ENCODE measurements at places on chromosomes 6 and 20. TPM values are rescaled to one million over a fixed set of nuclear protein-coding genes. Genes with fewer than 3 reads are reported as not detected.

DNA sequence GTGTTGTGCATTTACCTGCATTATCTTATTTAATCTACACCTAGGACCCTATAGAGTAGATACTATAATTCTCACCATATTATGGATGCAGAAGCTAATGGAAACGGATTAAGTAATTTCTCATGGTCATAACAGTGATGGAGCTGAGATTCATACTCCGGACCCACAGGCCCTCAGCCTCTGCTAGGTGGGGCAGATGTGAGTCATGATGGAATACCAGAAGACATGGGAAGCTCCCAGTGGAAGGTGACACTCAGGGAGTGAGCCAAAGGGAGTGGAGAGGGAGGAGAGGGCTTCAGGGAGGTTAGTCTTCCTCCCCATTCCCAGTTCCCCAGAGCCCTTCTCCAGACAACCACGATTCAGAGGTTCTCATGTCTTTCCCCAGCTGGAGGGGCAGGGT lies 65.2 kb upstream of the GPR6 start:
- DNase-seq = no peak

The FAM217A gene
- total RNA-seq = not detected

GRCh38 chr20:61907081-61907891 lies 158.4 kb downstream of the TAF4 start:
- no peak for DNase-seq

- DNase-seq = peak; percentile 56
These were observed 53.3 kb downstream of the MYO6 start for GRCh38 chr6:75802366-75802765.

GRCh38 chr6:165988757-165989456 lies 178.7 kb downstream of the TBXT start:
- DNase-seq = no peak

The C20orf204 gene
- not detected for total RNA-seq

GRCh38 chr6:30152910-30153610 lies 8.0 kb downstream of the TRIM10 start:
- DNase-seq = no peak

The C6orf132 gene
- not detected for total RNA-seq

The SPTLC3 gene
- total RNA-seq = 5.5 TPM

- DNase-seq = no peak
These were observed 301.3 kb upstream of the TCF21 start for GRCh38 chr6:133587546-133588160.

The DNAH8 gene
- total RNA-seq = not detected

GRCh38 chr6:16592223-16592911 lies 168.9 kb downstream of the ATXN1 start:
- no peak for DNase-seq

DNA sequence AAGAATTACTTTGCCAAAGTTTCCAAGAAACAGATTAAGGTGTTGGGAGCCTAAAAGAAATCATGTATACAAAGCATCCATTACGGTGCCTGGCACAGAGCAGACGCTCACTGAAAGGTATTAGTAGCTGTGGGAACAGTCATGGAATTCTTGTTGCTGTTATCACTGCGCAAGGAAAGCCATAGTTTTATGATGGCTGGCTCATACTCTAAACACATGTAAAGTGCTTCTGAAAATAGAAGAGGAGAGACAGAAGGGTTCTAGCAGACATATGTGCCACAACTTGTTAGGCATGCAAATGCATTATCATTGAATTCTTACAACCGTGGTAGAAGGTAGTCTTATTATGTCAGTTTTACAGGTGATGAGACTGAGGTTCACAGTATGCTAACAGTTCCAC lies 112.4 kb downstream of the TENT5A start:
- no peak for DNase-seq

- DNase-seq = no peak
These were observed 35.1 kb upstream of the IRAK1BP1 start for GRCh38 chr6:78832091-78832808.

DNA sequence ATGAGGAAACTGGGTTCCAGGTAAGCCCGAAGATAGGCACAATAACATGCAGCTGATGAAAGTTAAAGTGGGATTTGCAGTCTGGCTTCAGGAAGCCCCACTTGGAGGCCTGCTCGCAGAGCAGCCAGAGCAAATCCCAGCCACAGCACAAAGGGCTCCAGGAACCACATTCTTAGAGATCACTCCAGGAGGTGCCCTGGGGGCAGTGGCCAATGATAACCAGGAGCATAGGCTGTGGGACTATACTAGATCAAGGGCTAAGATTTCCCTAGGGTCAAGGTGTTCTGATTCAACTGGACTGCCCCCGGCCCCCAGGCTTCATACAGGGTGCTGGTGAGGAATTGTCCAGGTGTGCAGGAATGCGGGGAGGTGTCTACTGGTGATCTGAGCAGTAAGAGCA lies 133.9 kb upstream of the PTPRT start:
- no peak for DNase-seq

DNA sequence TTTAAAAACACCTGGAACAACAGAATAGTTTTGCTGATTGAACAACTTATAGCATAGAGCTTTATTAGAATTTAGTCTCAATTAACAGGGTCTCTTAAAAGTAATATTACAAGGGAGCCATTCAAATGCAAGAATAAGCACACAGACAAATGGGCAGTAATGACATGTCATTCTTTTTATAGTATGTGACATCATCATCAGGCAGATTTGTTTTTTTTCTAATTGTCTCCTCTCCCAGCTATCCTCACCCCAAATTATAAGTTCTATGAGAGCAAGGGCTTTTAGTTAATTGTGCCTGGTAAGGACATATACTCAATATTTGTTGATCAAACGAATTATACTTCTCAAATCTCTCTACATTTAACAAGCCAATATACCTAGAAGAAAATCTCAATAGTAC lies 11.0 kb downstream of the PGM3 start:
- DNase-seq = no peak

The POPDC3 gene
- total RNA-seq = 42.4 TPM

GRCh38 chr6:106097411-106098231 lies 11.5 kb downstream of the PRDM1 start:
- DNase-seq = no peak

The RBCK1 gene
- total RNA-seq = 95.5 TPM
